ENCODE measurements at places on chromosomes 11 and 22. TPM values are rescaled to one million over a fixed set of nuclear protein-coding genes. Genes with fewer than 3 reads are reported as not detected.

TMEM179B gene
- 36.5 TPM for total RNA-seq

- no peak for DNase-seq
Measured at GRCh38 chr11:12943311-12943710, 65.8 kb upstream of the RASSF10 start.

FXYD2 gene
- 78.9 TPM for total RNA-seq

DNA sequence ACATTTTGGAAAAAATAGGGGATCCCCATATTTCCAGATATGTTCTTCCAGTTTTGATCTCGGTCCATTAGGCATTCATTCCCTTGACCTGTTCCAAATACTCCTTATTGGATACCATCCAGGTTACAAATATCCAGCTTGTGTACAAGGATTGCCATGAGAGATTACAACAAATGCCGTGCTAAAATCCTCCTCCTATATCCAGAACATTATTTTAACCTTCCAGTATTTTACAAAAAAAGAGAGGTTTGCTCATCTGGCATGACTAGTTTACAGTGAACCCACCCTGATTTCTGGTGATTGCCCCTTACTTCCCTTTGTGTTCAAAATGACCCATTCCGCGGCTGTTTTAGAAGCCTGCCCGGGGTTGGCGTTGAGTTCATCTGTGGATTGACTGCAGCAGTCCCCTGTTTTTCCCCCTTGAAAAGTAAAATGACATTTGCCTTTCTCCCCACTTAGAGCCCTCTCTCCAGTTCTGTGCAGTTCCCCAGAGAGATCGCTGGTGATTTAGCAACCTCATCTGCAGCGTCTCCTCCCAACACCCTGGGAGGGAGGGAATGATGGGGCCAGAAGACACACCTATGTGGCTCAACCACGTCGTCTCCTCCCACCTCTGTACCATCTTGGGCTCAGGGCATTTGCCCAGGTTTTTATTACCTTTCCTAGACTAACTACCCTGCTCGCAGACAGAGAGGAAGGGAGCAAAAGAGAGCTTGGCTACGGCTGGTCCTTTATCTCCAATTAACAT, 73.6 kb downstream of the DSCAML1 start:
- no peak for DNase-seq

DNA sequence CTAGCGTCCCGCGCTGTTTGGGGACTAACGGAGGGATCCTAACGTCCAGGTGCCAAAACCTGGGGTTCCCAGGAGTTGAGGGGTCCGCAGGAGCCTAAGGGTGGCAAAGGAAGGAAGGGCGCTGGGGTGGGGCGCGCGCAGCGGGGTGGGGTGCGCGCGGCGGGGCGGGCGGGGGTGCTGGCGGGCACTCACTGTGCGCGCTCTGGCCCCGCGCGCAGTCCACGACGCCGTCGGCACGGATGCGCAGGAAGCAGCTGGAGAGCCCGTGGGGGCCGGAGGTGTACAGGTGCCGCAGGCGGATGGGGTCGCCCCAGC, 412 bp downstream of the FGF19 start:
- DNase-seq: no peak

GRCh38 chr11:90701716-90702115, 478.9 kb upstream of the CHORDC1 start:
- DNase-seq: no peak

TRIM48 gene
- not detected for total RNA-seq

RFPL1 gene
- 0.05 TPM for total RNA-seq

DNA sequence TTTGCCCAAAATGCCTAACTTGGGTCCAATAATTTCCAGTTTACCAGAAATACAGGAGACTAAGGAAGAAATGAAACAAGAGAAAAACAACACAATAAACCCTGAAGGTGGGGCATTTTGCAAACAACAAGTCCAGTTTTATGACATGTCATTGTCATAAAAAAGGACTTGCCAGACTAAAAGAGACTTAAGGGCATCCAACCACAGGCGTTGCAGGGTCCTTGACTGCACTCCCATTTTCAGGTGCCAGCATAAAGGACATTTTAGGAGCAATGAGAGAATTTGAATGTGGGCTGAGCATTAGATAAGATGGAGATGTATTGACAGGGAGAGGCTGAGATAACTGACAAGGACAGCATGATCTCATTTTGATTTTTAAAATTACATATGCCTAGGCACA, 28.1 kb upstream of the DAGLA start:
- no peak for DNase-seq

GRCh38 chr11:44178381-44178780, 82.9 kb downstream of the EXT2 start:
- DNase-seq: no peak

IRAG1 gene
- 1.7 TPM for total RNA-seq

GRCh38 chr22:50296658-50297490, 10.6 kb downstream of the PLXNB2 start:
- no peak for DNase-seq

SCGB1A1 gene
- total RNA-seq: 1.5 TPM

- DNase-seq: no peak
Measured at GRCh38 chr11:46465683-46466082, 74.1 kb upstream of the CHRM4 start.

- no peak for DNase-seq
Measured at GRCh38 chr11:61696602-61697001, 16.4 kb downstream of the DAGLA start.

DNA sequence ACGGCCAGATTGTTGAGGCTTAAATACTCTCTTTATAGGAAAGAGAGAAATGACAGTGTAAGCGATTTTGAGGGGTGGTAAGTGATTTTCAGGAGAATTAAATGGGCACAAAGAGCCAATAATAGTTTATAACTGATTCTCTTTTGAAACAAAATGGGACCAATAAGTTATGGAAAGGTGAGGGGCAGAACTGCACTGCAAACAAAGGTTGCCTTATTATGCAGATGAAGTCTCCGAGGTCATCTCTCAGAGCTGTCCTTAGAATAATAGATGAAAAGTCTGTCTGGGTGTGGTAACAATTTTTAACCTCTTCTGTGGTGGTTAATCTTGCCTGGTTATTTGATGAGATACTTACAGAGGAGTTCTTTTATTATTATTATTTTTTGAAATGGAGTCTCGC, 14.7 kb upstream of the CRTAM start:
- no peak for DNase-seq

DNA sequence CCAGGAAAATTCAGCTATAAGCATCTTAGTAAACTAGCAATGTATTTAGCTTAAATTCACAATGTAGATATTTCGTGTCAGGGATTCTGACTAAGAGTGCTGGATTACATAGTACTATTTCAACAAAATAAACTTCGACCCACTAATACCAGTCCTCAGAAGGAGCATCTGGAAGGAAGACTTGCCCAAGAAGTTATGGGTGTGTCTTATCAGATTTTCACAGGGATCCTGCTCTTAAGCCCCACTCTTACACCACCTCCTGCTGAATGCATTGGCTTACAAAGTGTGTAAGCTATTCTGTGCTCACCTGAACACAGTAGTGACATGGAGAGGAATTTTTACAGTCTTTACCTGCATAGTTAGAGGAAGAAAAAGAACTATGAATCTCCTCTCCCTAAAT, 35.4 kb upstream of the ANO5 start:
- no peak for DNase-seq

DNA sequence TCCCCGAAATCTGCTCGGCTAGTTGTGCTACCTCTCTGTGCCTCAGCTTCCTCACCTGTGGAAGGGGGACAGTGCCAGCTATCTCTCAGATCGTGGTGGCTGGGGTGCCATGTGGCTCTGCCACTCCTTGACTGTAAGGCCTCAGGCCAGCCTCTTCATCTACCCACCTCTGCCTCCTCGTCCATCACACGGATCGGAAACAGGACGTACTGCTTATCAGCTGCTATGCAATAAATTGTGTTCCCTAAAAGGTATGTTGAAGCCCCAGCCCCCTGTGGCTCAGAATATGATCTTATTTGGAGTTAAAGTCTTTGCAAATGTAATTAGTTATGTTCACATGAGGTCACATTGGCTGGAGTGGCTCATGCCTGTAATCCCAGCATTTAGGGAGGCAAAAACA, 7.8 kb downstream of the PPM1F start:
- DNase-seq: no peak

OR2D2 gene
- total RNA-seq: 0.14 TPM

- DNase-seq: no peak
Measured at GRCh38 chr11:62125316-62125715, 1.5 kb downstream of the INCENP start.

- DNase-seq: no peak
Measured at GRCh38 chr11:115611343-115611742, 107.1 kb upstream of the CADM1 start.

GRCh38 chr22:38403812-38404211, 51.2 kb downstream of the KCNJ4 start:
- DNase-seq: no peak

DNA sequence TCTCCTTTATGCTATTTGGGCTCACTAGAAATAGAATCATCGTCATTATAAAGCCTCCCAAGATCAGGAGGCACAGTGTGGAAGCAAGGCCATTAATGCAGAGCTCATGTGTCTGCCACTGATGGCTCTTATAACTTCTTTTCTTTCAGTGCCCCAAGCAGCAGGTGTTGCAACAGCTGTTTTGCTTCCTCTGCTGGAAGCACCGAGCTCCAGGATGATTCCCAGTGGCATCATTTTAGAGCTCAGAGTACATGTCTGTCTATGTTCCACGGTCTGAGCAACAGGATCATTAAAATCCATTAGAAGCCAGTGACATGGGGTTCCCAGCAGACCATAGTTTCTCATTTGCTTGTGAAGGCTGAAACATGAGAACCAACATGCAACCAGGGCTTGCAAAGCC, 803.0 kb upstream of the FAT3 start:
- no peak for DNase-seq

DNA sequence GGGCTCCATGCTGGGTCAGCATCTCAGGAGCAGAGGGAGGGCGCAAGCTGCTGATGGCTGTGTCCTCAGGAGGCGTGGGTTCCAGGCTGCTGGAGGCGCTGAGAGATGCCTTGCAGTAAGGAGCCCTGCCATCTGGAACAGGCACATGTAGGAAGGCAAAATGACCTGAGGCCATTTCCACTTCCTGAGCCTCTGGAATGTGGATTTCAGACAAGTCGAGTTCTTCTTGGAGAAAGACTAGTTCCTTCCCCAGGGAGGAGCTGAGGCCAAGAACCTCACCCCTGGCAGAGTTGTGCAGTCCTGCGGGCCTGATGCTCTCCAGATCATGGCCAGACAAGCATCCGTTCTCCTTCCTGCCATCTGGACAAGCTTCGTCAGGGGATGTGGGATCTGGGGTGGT, 19.3 kb downstream of the HPS4 start:
- DNase-seq: no peak

SHANK2 gene
- 0.14 TPM for total RNA-seq

- no peak for DNase-seq
Measured at GRCh38 chr11:134512571-134513538, 100.8 kb upstream of the B3GAT1 start.

DNA sequence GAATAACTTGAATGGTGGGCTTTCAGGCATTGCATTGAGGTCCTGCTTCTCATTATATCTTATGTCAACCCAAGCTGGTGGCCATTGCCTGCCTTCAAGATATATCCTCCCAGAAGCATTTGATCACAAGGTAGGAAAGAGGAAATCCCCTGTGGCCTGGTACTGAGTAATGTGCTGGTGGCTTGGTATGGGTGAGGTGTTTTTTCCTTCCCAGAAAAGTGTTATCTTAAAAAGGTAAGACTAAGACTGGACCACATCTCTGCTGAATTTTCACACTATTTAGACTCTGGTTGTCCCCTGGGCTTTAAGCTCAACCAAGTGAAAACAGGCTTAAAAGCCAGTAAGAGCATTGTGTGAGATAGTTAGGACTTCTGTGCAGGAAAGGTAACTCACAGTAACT, 3.7 kb downstream of the INSC start:
- DNase-seq: no peak

SLC22A25 gene
- total RNA-seq: not detected

DNA sequence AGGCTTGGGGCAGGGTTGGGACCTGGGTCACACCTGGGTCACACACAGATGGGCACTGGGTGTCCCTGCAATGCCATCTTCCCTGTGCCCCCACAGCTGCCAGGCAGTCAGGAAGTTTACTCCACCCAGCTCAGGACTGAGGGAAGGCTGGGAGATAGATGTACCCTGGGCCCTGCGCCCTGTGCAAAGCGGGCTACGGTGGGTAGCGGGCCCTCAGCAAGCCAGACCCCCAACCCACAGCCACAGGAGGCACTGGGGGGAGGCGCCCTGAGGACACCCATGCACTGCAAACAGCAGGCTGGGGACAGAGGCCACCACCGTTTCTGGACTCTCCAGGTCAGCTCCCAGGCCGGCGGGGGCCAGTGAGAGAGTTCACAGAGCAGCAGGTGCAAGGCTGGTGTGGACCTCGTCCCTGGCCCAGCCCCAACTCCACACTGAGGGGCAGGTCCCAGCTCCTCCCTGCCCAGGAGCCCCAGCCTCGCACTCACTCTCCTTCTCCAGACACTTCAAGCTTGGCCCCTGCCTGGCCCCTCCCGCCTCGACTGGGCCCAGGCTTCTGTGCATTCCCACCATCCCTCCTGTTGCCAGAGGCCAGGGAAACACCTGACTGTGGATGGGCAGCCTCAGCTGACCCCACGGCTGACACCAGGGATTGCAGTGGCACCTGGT, 4.9 kb downstream of the DUSP8 start:
- no peak for DNase-seq

DNA sequence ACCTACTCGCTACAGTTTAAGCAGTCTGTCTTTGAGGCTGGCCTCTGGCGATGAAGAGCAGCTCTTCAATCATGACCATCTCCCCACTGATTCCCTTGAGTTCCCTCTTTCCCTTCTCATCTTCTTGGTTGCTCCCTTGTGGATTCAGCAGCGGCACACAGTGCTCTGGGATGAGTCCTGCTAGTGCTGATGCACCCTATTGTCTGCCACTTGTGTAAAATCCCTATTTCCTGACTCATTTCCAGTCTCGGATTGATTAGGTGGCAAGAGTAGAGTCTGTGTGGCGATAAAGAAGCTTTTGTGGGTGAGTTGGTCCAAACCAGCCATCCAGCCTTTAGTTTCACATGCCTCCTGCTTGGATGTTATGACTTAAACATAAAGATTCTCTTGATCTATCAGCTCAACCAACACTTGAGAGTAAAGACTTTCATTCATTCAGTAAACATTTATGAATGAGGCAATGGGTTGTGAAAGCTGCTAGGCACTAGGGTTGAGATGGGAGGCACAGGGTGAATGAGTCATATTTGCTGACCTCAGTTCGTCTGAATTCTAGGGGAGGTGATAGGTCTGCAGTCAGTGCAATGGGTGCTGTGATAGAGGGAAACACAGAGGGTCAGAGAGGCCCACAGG, 219.4 kb upstream of the RAG2 start:
- DNase-seq: no peak

- no peak for DNase-seq
Measured at GRCh38 chr11:66864172-66864901, 7.5 kb downstream of the LRFN4 start.

GRCh38 chr11:68373815-68374501, 61.6 kb downstream of the LRP5 start:
- no peak for DNase-seq

DNA sequence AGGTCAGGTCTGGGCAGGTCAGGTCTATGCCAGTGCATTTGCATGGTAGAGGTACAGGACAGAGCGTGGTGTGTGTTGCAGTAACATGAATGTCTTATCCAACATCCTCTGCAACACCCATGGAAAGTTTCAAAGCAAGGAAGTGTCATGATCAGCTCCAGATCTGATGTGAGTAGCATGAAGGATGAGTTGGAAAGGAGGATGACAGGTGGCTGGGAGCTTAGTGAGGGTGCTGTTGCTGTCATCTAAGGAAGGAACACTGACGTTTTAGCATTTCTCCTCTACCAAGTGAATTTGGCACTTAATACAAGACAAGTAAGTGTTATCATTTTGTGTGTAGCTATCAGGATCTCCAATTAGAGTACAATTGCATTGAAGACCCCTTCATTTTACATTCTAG, 65.1 kb downstream of the GRK3 start:
- DNase-seq: no peak
